ENCODE measurements at places on chromosomes 2 and 18.

DNA sequence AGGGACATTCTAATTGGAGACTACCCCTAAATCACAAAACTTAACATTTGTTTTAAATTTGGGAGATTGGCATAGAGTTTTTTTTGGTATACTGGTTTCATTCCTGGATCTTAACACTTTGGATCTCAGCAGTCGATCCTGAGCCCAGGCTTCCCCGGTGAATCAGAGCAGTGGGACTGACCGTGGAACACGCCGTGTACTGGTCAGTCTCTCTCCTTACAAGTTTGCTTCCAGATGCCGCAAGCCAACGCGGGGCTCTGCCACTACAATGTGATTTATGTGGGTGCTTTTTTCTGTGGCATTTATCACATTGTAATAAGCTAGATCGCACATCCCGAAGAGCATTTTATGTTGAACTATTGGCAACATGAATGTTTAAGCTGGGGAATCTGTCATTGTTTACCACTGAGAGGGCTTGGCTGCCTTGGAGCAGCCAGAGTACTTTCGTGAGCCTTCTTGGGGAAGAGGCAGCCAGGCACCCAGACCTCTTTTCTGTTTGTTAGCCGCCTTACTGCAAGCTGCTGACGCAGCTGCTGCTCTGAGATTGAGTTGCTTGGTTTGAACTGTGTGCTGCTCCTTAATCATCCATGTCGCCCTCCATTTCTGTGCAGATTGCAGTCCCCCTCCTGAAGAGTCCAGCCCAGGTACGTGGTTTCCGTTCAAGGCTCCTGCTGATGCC lies 49.3 kb downstream of the COA5 start:
- DNase-seq, result no peak

GRCh38 chr2:41294331-41294730 lies 753.5 kb upstream of the PKDCC start:
- DNase-seq, result no peak

- DNase-seq, result no peak
Observed at GRCh38 chr2:178280244-178280852, 86.0 kb downstream of the OSBPL6 start.

- no peak for DNase-seq
Observed at GRCh38 chr18:77552945-77553344, 303.3 kb downstream of the GALR1 start.

DNA sequence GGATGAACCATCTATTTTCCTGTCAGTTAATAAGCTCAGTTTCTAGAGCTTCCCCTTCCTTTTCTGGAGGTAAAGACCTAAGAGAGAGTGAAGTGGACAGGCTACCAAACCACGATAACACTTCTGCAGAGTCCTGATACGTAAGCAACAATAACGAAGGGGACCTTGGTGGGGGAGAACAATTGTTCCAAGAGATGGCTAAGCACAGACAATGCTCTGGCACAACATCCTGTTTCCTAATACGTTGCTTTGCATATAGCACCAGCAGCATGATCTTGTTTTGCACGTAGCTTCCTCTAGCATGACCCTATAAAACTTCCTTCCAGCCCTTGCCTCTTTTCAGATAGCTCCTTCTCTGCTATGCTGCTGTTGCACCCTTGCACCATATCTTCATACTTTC lies 247.3 kb downstream of the RAD51AP2 start:
- DNase-seq, result no peak

- DNase-seq, result no peak
Observed at GRCh38 chr18:34709104-34709503, 994 bp upstream of the DTNA start.

- no peak for DNase-seq
Observed at GRCh38 chr2:128949360-128949759, 630.7 kb upstream of the HS6ST1 start.

DNA sequence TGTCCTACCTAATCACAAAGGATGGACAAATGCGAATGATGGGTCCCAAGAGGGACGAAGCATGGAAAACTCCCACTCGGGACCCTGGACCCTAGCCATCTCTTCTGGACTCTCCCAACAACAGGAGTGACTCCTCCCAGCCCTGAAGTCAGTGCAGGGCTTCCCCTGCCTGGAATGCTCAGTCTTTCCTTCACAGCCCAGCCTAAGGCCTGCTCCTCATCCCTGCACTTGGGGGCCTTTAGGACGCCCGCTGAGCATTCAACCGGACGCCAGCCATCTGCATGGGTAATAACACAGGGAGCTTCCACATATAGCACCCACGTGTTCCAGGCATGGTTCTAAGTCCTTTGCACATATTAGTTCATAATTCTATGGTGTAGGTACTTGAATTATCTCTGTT lies 237.5 kb downstream of the KLHL29 start:
- no peak for DNase-seq

DNA sequence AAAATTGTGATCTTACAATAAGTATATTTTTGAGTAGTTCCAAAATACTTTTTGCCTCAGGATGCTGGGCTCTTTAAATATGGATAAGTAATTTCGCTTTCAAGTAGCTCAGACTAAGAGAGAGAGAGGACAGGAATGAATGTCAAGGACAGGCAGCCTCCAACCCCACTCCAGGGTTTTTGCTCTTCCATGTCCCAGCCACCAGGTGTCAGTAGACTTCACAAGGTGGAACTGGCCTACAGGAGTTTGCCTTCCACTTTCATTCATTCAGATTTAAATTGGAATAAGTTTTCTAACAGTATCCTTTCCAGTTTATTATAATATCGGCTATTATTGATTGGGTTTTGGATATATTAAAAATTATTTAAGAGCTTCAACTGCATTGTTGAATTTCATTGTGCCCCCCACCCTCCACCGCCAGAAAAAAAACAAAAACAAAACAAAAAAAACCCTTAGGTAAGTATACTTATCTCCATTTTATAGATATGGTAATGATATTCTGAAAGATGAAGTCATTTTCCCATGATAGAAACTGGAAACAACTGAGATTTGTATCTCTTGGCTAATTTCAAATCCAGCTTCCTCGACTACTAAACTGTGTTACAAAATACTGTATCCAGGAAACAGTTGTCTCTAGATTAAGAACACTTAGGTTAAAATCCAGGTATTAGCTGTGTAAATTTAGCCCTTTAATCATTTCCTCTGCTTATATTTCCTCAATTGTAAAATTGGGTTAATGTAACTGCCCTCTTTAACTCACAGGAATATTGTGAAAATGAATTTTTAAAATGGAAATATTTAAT lies 793.1 kb downstream of the ERBB4 start:
- DNase-seq, result no peak

- no peak for DNase-seq
Observed at GRCh38 chr18:5626130-5626880, 82.5 kb upstream of the EPB41L3 start.

Measured in bone marrow (tissue), 2 donors.